Activated CD4-positive, alpha-beta T cell treated with anti-CD3 and anti-CD28 coated beads for 36 hours (primary cell): ENCODE measurements at places on chromosomes 3 and 15. TPM values are rescaled to one million over a fixed set of nuclear protein-coding genes. Genes with fewer than 3 reads are reported as not detected.

DNA sequence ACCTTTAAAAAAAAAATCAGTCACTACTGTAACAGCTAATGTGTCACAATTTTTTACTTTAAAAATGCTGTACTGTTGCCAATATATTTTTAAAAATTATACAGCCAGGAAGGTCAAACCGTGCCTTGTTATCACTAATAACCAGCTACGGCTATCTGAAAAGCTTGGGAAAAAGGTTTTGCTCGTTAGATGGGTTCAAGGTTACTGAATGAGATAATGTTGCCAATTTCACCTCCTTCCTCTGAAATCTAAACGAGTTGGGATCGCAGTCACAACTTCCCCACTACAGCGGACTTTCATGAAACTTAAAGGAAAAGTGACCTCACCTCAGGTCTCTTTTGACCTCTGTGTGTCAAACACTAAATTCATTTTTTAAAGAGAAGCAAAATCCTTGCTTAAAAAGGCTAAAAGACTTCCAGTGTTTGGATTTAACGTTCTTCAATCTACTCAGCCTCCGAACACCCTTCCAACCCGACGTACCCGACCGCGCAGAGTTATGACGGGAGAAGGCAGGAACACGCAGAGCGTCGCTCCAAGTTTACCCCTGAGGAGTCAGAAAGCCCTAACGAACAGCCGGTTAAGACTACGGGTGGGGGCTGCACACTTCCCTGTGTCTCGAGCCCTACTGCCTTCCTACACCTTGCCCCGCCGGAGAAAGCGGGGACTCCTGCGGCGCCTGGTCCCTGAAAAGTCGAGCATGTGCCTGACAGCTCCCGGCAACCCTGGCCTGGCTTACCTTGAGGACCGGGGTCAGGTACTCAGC, 860 bp downstream of the ATG3 start:
- peaks cover 17% of the 10 kb centered on the region for H3K36me3 ChIP-seq
- H3K27me3 ChIP-seq: no peaks in the 10 kb centered on the region
- H3K4me3 ChIP-seq: peak overlapping the region; percentile 97
- DNase-seq: peak; percentile 90

DNA sequence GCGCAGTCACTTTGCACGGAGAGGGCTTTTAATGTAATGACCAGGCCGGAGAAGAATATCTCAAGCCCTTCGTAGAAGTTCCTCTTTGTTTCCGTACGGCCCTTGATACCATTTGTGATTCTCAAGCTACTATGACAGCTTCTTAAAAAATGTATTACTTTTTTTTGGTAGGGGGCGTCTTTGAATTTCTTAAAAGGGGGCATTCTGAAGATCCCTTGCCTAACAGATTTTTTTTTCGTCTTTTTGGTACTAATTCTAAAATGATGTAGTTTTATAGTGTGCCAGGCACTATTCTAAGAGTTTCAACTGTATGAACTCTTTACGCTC, 614.0 kb downstream of the MCTP2 start:
- no peak for DNase-seq
- H3K4me3 ChIP-seq: no peak overlapping the region
- no peak overlapping the region for H3K27ac ChIP-seq
- no peaks in the 10 kb centered on the region for H3K4me1 ChIP-seq
- H3K36me3 ChIP-seq: no peaks in the 10 kb centered on the region
- peaks cover 42% of the 10 kb centered on the region for H3K27me3 ChIP-seq

GRCh38 chr3:171565481-171566058, 105.4 kb upstream of the TNIK start:
- H3K36me3 ChIP-seq: peaks cover 3% of the 10 kb centered on the region
- no peak for DNase-seq
- H3K27me3 ChIP-seq: peaks cover 4% of the 10 kb centered on the region
- H3K4me1 ChIP-seq: peaks cover 29% of the 10 kb centered on the region

DNA sequence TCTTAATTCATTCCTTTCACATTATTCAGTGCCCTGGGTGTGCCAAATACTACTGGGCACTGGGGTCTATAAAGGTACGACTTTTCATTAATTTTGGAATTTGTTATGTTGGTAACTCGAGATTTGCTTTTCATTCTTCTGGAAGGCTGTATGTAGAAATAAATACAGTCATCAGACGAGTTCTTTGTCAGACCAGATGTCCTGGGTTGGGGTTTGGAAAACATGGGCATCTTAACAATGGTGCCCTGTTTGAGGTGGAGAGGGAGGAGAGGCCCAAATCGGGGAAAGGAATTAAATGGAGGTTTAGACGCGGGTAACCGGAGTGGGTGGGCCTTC, 662 bp upstream of the GLCE start:
- peaks cover 12% of the 10 kb centered on the region for H3K4me1 ChIP-seq
- H3K27me3 ChIP-seq: peaks cover 1% of the 10 kb centered on the region
- H3K36me3 ChIP-seq: no peaks in the 10 kb centered on the region
- no peak for DNase-seq
- H3K4me3 ChIP-seq: peak overlapping the region; percentile 90

DNA sequence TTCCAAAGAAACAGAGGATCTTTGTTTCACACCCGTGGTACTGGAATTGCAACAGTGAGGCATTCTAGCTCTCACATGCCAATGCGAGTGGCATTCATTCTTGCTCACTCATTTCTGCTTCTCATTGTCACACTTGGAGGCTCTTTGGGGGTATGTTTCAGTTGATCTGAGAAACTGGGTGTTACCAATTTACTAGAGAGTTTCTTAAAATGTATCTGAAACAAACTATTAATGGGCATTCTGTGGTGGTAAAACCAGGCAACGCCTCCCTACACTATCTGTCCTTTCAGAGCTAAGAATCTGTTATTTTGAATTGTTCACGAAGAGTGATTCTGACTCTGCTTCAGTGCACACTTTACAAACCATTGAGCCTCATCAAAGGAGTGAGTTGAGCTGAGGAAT, 140.6 kb upstream of the BHLHE40 start:
- H3K27ac ChIP-seq: no peak overlapping the region
- H3K27me3 ChIP-seq: no peaks in the 10 kb centered on the region

DNA sequence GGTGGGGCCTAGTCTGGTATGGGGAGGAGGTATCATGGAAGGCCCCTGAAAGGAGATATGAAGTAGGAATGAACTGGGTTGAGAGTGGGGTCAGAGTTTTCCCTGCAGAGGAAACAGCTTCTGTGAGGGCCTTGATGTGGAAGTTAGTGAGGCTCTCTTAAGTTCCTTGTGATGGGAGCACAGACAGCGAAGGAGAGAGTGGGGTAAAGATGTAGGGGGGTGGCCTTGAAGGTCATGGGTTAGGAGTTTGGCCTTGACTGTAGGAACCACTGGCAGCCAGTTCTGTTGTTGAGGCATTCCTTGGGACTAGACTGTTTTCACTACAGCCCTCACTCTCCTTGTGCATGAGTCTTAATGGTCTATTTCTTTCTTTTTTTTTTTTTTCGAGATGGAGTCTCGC, 77.8 kb upstream of the NMNAT3 start:
- H3K36me3 ChIP-seq: no peaks in the 10 kb centered on the region
- no peak overlapping the region for H3K27ac ChIP-seq
- no peak overlapping the region for H3K4me3 ChIP-seq
- DNase-seq: no peak

ENTPD3 gene
- not detected for total RNA-seq

GPR149 gene
- not detected for total RNA-seq
